ENCODE measurements at places on chromosomes 1 and 21. TPM values are rescaled to one million over a fixed set of nuclear protein-coding genes. Genes with fewer than 3 reads are reported as not detected.

- DNase-seq, result peak; percentile 71
Measured at GRCh38 chr1:154221278-154222001, 685 bp downstream of the UBAP2L start.

DNA sequence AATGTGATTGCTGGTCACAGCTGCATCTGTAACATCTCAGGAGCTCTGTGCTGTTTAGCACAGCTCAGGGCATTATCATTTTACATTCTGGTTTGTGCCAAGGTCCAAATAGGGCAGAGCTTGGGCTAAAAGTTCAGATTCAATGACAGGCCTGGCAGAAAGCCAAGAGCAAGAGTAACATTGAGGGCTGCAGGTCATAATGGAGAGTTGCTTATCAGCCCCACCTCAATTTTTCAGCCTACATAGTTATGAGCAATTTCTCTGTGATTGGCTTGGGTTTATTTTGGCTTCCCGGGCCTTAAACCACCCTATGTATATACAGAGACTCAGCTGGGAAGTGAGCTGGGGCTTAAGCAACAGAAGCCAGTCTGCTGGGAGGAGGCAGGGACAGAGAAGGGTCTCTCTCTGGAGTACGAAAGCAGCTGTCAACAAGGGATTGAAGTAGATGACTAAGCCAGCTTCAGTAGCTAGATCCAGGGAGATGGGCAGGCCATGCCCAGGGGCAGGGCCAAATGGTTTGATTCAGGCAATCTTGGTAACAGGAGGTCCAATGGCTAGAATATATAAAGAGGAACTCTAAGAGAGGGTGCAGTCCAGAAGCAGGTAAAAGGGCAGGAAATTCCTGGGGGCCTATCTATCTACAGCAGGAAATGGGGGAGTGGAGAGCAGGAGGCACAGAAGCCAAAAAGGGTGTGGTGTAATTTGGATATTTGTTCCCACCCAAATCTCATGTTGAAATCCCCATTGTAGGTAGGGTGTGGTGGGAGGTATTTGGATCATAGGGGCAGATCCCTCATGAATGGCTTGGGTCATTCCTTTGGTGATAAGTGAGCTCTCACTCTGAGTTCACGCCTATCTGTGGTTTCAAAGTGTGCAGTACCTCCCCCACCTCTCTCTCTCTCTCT lies 49.0 kb downstream of the BRINP2 start:
- no peak for DNase-seq

DNA sequence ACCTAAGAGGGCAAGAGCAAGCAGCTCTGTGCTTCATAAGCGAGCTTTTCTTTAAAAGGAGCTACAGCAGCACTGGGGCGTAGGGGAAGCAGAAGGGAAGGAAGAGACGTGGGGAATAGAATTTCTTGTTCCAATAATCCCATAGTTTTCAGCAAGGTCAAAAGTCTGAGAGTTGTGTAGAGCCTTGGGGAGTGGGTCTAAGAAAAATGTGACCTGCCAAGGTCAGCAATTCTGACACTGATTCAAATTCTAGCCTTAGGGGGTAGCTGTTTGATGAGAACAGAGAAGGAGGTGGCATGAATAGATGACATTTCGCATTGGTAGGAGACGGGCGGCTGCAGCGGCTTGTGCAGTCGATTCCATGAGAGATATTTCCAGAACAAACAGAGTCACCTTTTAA lies 22.4 kb downstream of the PRRX1 start:
- no peak for DNase-seq

Gene EMC1
- total RNA-seq, result 53.8 TPM

GRCh38 chr1:165645654-165646366 lies 14.8 kb downstream of the MGST3 start:
- DNase-seq, result no peak

DNA sequence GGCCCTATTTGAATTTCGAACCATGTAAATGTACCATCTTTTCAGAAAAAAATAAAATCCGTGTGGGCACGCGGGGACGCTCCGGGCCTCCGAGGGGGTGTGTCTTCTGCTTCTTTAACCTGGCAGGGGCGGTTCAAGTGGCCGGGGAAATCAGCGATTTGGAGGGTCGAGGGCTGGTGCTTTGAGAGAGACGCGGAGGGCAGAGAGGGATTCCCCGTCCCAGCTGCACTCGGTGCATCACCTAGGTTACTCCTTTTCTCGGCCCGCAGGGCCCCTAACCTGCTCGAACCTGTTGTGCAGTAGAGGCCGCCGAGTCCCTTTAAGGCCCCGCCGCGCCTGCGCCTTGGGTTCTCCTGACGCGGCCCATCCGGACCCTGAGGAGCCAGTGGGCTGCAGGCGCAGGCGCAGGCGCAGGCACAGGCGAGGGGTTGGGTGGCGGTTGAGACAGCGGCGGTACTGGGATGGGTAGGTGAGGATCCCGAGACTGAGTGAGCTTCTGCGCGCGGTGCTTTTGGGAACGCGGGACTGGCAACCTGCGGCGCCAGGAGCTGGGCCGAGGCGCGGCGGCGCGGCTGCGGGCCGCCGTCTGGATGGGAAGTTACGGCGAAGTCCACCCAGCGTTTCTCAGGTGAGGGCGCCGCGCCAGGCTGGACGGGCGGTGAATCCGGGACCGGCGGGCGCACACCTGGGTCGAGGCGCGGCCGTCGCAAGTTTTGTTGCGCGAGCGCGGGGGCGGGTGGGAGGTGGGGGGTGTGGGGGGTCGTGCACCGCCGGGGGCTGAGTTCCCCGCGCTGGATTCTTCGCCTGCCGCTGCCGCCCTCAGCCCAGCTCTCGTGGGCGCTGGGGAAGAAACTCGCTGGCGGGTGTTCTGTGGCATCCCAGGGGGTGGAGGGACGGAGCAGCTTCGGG lies at the start of gene NBPF3:
NBPF3 (plus strand) TSS at position 417 of the 909 bp plus-strand sequence. CDS start 4,950 bp downstream, outside the sequence.
- peak; percentile 91 for DNase-seq

Gene MFSD2A
- total RNA-seq, result 20.2 TPM

DNA sequence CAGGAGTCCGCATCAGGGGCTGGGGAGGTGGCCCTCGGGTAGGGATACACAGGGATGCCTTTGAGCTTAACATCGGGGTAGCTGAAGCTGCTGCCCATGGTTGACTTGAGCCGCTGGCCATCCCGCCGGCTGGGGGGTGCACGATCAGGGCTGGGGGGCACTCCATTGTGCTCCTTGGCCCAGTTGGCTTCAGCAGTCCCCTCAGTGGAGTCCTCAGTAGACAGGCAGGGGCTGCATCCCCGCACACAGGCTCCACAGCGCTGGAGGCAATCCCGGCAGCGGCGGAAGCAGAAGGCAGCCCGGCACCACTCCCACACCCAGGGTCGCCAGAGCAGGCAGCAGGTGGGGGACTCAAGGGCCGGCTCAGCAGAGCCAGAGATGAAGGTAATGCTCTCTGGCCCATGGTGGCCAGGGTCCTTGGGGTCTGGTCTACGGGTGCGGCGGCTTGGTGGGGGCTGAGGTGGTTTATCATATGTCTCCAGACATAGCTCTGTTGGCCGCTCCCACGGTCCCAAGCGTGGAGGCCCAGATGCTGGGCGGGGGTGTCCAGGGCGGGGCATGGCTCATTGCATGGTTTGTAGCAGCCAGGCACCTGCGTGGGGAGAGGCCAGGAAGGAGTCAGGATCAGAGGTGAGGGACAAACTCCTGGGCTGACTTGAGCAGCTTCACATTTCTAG lies 8.3 kb downstream of the KDF1 start:
- no peak for DNase-seq

DNA sequence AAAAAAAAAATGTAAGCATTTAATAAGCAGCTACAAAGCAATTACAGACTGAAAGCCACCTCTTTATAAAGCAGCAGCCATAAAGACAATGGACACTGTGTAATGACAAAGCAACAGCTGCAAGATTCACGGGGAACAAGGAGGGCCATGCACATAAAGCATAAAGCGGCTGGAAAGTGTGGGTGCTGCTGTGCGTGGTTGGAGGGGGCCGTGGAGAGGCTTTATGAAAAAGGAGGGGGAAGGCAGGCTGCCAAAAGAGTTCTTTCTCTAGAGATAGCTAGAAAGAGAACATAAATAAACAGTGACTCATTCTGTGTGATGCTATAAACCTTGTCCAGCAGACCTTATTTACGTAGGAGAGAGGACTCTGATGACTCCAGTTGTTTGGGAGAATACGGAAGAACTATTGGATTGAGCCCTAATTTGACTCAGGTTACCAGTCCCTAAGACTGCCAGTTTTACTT lies 49.3 kb downstream of the ADAMTS1 start:
- no peak for DNase-seq

DNA sequence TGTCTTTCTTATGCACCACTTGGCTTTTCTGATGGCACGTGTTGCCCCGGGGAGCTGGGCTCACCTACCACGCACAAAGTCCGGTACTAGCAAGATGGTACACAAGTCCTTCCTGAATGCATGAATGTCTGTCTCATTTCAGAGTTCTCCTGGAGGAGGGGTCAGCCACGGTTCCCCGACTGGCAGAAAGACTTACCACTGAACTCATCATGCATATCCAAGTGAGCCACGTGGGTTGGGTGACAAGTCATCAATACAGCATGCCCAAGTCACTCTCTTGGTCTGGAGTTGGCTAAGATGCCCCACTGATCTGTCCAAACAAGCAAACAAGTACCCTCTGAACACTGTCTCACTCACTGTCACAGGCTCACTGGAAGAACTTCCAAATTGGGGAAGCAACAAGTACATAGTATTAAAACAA lies 28.6 kb upstream of the MX1 start:
- no peak for DNase-seq

DNA sequence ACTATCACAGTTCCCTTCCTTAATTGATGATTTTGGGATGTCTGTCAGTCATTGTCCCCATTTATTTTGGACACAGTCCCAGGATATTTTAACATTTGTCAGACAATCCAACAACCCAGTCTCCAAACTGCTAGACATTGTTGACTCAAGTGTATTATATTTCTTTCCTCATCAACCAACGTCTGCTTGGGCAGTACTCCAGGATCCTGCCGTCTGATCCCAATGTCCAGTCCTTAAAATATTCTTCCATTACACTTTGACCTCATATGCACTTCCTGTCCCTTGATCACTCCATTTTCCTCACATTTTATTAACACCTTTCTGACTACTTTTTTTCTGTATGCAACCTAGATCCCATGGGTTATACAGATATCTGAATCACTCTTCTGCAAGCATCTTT lies 39.8 kb upstream of the KIAA0040 start:
- DNase-seq, result no peak

GRCh38 chr1:199742547-199742946 lies 285.0 kb upstream of the NR5A2 start:
- DNase-seq, result no peak

DNA sequence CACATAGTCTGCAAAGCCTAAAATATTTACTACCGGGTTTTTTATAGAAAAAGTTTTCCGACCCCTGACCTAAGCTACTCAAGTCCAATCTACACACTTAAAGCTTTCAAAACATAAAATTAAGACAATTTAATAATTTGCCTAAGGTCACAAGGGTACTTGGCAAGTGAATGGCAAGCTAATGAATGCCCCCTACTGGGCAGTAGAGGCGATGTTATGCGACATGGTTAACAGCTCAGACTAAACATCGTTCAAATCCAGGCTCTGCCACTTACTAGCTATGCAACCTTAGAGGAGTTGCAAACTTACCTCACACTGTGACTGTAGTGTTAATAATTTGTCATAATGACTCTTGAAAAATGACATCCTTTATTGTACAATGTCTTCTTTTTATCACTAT lies 317.2 kb upstream of the NFIA start:
- no peak for DNase-seq

Gene COX20
- total RNA-seq, result 41.2 TPM

DNA sequence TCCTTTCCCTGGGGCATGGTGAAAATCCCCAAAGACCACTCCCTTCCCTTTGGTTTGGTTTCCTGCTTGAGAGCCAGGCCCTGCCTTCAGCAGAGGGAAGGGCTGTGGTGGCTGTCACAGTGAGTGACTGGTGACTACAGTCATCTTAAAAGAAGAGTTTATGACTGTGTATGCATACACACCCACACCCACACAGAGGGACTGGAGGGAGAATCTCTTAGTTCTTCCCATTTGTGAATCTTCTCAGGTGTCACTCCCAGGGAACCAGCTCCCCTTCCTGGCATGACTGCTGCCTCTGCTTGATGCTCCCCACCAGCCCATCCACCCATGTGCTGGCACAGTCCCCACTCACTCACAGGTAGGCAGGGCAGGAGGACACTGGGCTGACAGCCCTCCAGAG lies 3.9 kb upstream of the KCNA2 start:
- no peak for DNase-seq

GRCh38 chr1:185104083-185104482 lies 52.7 kb downstream of the TRMT1L start:
- no peak for DNase-seq

- DNase-seq, result no peak
Measured at GRCh38 chr1:68046423-68046822, 4.0 kb downstream of the DIRAS3 start.

- DNase-seq, result no peak
Measured at GRCh38 chr1:26335774-26336476, 18.0 kb downstream of the CRYBG2 start.

GRCh38 chr1:213564215-213564659 lies 423.5 kb upstream of the PROX1 start:
- DNase-seq, result no peak

Gene GOLT1A
- total RNA-seq, result 0.33 TPM

DNA sequence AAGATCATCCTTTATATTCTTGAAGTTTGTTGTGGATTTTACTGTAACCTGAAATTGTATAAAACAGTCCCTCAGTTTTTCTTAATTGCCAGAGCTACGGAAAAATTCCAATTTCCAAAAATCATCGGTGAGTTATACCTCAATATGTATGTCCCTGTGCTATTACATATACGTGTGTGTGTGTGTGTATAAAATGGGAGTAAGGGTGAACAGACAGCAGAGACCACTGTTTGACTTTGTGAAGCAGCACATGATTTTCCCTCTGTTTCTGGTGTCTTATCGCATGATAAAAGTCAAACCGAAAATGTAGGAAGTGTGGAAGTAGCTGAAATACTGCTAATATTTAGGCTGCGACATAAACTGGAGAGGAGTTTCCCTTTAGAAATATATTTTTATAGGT lies 1.2 kb downstream of the OR2T1 start:
- DNase-seq, result no peak

Gene PAQR7
- total RNA-seq, result 8.6 TPM

DNA sequence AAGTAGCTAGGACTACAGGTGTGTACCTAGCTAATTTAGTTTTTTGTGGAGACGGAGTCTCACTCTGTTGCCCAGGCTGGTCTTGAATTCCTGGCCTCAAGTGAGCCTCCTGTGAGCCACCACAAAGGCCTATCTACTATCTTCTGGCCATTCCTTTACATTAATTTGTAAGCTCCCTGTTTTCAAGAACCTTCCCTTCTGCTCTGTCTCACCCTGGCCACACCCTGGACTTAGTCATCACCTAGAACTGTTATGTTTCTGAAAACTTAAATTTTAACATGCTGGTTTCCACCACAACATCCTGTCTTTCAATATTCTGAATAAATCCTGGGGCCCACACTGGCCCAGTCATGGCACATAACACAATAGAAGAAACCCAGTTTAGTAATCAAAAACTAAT lies 4.9 kb upstream of the B4GALT3 start:
- DNase-seq, result peak; percentile 64

GRCh38 chr1:162892906-162893611 lies 32.1 kb upstream of the CCDC190 start:
- no peak for DNase-seq

DNA sequence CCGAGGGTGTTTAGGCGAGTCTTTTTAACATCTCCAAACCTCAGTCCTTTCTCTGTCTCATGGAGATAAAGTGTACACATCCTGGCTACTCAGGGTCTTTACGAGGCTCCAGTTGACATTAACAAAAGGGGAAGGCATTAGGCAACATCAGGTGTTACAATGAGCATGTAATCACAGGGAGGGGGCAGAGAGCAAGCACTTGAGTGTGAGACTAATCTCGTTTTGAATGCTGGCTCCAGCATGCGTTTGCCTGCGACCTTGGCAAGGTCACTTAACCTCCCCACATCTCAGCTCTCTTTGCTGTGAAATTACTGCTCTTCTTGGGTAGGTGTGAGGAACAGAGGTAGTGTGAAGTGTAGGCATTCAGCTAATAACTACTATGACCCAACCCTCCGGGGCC lies 3.1 kb downstream of the TNNT2 start:
- no peak for DNase-seq

Gene CCSAP
- 8.2 TPM for total RNA-seq
